ENCODE measurements at places on chromosomes 13 and 19. TPM values are rescaled to one million over a fixed set of nuclear protein-coding genes. Genes with fewer than 3 reads are reported as not detected.

GRCh38 chr13:106348075-106348840 lies 187.2 kb downstream of the EFNB2 start:
- no peak for DNase-seq

DNA sequence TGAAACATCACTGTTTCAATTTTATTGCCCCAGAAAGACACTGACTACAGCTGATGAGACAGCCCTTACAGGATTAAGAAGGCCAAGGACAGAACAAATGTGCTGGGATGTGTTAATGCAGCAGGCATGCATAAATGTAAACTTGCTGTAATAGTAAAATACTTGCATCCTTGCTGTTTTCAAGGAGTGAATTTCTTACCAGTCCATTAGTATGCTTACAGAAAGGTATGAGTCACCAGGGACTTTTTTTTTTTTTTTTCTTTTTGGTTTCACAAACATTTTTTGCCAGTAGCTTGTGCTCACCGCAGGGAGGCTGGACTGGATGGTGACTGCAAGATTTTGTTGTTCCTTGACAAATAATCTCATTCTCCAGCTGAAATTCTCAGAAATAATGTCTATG lies 55.1 kb downstream of the GPR180 start:
- DNase-seq: no peak

DNA sequence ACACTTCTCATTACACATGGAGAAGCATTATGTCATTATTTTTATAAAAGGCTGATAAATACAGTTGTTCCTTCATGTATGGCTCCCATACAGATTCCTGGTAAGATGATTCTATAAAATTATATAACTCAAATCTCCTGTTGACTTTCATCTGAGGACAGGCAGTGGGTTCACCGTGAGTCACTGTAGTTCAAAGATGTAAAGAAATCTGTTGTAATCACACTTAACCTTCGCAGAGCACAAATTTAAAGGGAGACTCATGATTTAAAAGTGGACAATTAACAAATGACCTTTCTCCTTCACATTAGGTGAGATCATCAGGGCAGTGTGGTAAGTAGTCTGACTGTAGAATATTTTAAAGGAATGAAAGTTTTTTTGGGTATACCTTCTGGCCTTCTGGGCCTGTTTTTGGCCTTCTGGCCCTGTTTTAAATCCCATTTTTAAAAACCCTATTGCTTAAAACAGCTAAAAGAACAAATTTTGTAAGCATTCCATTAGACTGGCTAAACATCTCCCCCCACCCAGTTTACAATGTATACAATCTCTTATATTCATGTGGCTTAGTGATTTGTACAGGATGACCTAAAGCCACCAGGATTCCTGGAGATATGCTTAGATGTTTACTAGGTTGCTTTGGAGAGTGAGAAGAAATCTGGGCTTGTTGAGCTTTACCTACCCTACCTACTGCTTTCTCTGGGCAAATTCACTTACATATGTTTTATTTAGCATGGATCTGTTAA lies 171.2 kb downstream of the ITGBL1 start:
- no peak for DNase-seq

GRCh38 chr19:16208064-16208759 lies 10.5 kb downstream of the AP1M1 start:
- peak; percentile 34 for DNase-seq

Gene PMIS2
- not detected for polyA plus RNA-seq

Data from thymus (tissue), 14 donors.